ENCODE measurements at places on chromosomes 7 and 10.
A peak's percentile ranks its signal among the peaks of the same experiment; 100 is the strongest.

DNA sequence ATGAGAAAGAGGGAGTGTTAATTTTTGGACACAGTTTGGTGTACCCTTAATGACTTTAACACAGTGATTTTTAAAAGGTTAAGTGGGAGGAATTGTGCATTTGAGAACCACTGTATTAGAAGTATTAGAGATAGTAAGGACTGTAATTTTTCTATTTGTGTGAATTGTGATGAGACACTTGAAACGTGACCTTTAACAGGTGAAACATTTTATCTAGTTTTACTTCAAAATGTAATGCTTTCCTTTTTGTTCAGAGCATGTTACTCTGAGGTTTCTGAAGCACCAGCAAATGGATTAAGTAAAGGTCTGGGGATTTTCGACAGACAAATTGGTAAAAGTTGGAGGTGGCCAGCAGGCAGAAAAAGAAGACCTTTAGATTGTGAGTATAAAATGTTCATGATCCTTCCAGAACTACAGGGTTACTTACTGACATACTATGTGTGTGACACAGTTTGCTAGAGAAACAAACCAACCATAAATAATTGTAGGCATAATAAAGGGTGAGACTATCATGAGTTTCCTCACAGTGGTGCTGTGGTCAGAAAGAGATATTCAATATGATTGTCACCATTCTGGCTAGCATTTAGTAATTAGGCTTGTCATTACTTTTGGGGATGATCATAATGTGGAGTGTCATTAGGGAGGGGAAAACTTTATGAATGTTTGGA, 26.1 kb downstream of the LCOR start:
- DNase-seq, result no peak

DNA sequence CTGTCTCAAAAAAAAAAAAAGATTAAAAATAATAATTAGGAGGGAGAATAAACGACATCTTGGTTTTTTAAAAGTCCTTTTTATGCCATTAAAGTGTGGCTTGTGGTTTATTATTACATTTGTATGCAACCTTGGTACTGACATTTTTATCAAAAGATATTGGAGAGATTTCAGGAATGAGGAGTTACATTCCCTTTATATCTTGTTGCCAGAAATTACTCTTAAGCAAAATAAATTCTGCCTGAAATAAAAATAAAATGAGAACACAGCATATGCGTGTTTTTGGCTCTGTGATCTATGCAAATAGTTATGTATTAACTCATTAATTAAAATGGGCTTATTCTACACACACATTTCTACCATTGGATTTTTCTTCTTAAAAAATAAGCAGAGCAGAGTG, 202.4 kb downstream of the BICC1 start:
- no peak for DNase-seq

DNA sequence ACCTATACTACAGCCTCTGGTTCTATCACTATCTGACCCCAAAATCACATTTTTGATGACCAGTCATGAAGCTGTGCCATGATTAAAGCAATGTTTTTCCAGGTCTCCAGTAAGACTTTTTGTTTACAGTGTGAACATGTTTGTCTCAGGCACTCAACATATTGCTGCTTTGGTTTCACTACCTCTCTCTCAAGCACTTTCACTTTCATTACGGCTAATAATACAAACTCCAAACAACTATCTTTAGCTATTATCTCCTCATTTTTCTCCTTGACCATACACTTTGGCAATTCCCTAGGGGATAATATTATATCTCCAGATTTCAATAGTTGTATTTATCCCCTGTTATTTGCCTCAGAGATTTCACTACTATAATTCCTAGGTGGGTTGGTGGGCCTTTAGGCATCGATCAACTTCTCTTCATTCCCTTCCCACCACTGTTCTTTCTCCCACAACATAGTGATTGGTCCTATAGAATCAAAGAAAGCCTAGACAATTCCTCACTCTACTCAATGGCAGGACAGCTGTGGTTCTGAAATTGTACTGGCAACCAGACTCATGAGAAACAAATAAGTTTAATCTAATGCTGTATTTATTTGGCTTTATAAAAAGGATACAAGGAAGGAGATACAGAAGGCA, 261.4 kb upstream of the ZWINT start:
- DNase-seq, result no peak

DNA sequence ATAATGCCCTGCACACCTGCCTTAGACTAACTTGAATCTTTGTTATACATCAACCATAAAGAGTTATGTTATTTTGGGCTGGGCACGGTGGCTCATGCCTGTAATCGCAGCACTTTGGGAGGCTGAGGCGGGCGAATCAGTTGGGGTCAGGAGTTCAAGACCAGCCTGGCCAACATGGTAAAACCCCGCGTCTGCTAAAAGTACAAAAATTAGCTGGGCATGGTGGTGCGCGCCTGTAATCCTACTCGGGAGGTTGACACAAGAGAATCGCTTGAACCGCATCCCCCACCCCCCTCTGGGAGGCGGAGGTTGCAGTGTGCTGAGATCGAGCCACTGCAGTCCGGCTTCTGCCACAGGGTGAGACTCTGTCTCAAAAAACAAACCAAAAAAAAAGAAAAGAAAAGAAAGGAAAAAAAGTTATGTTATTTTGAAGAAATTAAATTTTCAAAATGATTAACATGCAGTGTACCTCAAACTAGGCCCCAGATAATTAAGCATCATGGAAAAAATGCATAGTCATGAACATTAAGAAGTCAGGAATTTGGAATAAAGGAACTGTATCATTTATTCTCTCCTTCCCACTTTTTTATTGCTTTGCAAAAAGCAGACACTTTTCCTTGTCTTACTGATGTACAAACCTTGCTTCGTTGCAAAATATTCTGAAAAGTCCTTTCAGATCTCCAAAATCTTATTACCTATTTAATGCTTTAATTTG, 43.3 kb downstream of the STAM start:
- no peak for DNase-seq

DNA sequence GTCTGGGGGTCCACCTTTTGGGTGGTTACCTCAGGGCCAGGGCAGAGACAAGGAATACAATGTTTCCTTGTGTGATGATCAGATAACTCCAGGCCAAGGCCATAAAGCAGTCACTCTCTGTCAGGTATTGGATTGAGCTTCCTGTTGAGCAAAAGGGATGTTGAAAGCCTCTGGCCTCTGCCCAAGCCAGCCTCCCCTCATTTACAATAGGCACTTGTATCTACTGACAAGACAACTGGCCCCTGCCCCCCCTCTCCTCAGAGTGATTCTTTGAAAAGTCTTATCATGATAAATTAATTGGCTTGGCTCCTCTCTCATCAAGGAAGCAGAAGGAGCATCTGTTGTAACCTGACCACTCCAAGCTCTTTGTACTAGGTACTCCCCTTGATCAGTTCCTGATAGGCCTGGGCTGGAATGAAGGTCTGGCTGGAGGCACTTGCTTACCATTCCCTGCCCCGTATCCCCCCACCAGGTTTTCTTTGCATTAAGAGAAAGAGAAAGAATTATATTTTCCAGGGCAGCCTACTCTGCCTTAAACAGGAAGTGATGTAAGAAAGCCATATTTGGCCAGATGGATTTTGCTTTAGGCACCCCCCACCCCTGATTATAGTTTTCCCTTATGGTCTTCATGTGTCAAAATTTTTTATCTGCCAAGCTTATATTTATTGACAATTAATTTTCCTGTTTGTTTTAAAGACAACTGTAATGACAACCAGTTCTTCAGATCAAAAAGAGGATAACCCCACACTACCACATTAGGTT, 42.1 kb upstream of the HPS1 start:
- DNase-seq, result no peak

- DNase-seq, result no peak
Measured at GRCh38 chr7:45230611-45231165, 73.1 kb downstream of the RAMP3 start.

GRCh38 chr10:114767986-114768821, 53.4 kb upstream of the FHIP2A start:
- DNase-seq, result no peak

- no peak for DNase-seq
Measured at GRCh38 chr7:322708-323111, 32.7 kb downstream of the FOXL3 start.

GRCh38 chr7:29105752-29106668, 40.3 kb downstream of the CPVL start:
- DNase-seq, result peak; percentile 83

DNA sequence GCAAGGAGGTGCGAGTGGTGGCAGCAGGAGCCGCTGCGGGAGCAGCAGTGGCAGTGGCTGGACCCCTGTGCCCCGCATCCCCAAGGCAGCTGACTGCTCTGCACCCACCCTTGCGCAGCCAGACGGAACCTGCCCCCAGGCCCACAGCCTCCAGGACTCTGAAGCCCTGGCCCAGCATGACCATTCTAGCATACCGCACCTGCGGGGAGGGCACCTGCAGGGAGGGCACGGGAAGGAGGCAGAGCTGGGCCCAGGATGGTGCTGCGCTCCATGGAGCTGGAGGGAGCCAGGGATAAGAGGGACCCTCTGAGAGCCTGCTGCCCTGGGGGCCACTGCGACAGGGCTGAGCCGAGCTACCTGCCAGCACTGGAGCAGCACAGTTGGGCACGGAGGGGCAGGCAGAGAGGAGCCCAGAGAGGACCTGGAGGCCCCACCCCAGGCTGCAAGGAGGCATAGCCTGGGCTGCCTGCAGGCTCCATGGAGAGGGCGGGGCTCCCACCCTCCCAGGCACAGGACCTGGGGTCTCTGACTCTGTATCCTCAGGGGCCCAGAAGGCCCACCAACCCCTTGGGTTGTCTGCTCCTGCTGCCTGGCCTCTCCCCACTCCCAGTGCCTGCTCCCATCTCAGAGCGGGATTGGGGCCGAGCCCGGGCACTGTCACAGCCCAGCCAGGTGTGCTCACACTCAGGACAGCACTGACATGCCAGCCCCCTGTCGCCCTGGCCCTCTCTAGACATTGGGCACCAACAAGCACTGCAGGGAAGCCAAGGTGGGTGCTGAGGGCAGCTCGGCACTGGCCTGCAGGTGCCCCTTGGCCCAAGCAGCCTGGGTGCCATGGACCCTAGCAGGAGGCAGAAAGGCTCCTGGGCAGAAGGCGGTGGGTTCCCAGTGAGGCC, 87.6 kb downstream of the HTR7 start:
- DNase-seq, result no peak

- DNase-seq, result no peak
Measured at GRCh38 chr10:89090756-89091445, 100.3 kb downstream of the FAS start.

Measured in kidney glomerular epithelial cell (primary cell).